ENCODE measurements at places on chromosomes 1 and 21.

DNA sequence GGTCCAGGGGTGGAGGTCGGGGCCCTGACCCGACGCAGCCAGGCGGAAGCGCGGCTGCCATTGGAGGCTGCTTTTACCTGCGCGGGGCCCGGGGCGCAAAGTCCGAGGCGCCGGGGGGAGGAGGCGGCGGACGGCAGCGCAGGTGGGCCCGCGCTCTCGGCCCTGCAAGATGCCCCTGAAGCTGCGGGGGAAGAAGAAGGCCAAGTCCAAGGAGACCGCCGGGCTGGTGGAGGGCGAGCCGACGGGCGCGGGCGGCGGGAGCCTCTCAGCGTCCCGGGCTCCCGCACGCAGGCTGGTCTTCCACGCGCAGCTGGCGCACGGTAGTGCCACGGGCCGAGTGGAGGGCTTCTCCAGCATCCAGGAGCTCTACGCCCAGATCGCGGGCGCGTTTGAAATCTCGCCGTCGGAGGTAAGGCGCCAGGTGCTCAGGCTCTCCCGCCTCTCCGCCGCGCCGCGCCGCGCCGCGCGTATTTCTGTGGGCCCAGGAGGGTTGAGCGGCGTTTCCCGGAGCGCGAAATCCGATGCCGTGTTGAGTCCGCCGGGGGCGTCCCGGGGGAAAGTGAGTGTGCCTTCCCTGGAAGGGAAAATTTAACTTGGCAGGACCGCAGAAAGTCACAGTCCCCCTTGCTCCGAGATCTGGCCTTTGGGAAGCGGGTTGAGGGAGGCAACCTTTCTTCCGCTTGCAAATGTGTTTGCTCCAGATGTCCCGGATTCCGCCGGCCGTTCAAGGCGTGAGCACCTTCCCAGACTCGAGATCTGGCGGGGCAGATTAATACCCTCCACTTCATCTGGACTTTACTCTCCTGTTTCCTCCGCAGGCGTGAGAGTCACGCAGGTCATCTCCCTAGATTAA lies at the start of gene GIPC2:
Gene GIPC2, plus strand, starts transcription at position 41 of the 853 bp plus-strand sequence. Its CDS starts 129 bp downstream, at position 170.
- no peak for DNase-seq

- DNase-seq, result no peak
These were observed 48.6 kb upstream of the GPR52 start for GRCh38 chr1:174399211-174399610.

- no peak for DNase-seq
These were observed 85.6 kb upstream of the CLDN14 start for GRCh38 chr21:36565540-36565939.

DNA sequence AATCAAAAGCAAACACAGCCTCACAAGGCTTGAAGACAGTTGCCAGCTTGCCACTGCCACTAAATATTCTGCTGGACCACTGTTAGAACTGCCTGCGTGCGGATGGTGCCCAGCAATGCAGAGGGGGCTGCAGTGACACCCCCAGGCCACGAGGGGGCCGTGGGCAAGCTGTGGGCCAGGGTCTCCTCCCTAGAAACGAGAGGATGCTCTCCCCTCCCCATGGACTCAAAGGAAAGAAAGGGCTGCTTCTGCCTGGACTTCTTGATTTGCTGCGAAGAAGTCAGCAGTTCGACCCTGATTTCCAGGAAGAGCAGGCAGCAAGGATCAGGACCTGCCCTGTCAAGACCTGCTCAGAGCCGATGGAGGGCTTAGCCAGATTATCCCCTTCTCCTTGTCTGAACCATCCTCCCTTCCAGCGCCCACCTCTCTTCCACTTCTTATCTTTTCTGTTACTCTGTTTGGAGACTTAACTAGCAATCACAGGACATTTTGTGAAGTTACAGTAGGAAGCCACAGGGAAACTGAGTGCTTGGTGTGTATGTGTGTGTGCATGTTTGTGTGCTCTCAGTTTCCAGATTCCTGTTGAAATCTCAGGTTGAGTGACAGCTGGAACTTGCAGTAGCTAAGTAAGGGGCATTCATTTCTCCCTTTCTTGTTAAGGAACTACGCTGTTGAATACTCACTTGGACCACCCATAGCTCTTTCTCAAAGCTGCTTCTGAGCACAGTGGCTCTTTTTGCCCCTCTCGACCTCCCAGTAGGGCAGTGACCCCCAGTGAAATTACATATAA lies 2.7 kb downstream of the MAN1C1 start:
- DNase-seq, result peak; percentile 25

- DNase-seq, result no peak
These were observed 23.4 kb downstream of the COA7 start for GRCh38 chr1:52674497-52675384.

DNA sequence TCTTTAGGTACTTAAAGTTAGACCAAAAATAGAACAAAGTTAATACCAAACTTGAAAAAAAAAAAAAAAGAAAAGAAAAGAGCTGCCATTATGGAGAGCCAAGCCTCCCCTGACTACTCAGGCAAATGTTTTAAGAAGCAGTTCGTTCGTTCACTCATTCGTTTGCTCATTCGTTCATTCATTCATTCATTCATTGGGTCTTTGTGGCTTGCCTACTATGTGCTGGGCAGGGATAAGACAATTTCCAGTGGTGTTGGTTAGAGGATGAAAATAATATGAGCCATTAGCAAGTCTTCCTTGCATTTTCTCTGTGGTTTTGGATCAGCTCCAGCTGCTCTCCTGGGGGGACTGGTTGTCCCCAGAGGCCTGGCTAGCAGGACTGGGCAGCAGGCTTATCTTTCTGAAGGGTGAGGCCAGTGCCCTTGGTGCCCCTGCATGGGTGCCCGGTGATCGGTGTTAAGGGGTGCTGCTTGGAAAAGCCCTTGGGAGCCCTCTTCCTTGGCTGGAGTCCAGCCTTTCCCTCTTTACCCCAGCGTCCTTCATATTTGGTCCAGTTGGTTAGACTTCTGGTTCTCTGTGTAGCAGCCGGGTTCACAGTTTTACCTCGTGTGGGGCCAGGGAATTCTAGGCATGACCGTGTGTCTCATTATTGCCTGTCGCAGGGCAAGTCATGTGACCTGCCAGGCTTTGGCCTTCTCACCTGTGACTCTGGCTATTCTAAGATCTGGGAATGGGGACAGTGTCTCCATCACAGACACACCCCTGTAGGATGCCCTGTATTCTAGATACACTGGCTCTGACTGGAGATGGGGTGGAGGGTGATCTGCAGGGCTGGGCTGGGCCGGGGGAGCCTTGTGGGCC lies 32.8 kb downstream of the LHX4 start:
- DNase-seq, result no peak

- DNase-seq, result no peak
These were observed 93.9 kb downstream of the ATP5PO start for GRCh38 chr21:33821503-33822322.

GRCh38 chr1:26006710-26007109 lies 8.8 kb upstream of the PAFAH2 start:
- DNase-seq, result no peak

DNA sequence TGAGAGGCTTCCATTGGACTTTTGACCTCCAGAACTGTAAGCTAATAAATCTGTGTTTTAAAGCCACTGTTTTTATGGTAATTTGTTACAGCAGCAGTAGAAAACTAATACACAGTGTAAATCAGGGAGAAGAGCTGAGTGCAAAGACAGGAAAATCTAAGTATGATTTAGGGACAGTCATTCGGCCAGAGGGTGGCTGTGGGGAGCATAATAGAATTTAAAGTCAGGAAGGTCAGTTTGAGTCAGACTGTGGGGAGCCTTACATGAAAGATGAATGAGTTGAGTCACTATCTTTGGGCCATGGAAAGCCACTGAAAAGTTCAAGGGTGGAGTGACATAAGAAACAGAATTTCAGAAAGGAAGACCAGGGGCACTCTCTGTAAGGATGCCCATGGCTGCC lies 52.4 kb upstream of the SSX2IP start:
- no peak for DNase-seq

DNA sequence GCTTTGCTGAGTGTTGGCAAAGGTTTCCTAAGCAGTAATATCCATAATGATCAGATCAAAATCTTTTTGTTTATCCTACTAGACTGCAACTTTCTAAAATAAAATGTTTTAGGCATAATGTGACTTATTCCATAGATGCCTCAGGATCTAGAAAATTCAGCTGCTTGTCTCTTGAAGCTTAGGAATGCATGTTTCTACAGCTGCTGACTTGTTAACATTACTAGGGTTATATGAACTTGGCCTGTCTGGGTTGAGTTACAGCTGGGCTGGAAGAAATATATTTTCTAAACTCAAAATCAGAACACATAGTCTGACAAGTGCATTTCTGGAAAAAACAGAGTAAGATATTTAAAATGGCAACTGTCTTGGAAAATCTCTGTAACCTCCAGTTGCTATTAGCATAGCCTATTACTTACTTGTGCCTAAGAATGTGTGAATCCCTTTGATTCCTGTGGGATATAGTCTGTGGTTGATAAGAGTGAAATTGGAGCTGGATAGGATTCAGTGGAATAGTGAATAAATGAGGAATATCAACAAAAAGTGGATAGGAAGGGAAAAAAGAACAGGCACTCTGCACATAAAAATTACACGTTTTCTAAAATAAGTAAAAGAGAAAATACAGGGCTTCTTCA lies 61.2 kb downstream of the RGS4 start:
- no peak for DNase-seq

- DNase-seq, result no peak
These were observed 27.8 kb upstream of the STUM start for GRCh38 chr1:226520640-226521355.

DNA sequence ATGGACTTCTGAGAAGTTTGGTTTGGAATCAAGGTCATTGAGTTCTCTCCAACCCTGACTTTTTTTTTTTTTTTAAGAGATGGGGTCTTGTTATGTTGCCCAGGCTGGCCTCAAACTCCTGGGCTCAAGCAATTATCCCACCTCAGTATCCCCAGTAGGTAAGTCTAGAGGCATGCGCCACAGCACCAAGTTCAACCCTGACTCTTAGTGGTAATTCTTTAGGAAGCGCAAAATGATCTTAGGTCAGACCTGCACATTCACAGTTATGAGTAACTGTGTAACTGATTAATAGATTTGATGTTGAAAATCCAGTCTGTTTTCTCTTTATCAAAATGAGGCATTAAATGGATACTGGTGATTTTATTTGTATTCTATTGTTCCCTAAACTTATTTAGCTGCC lies 95.9 kb downstream of the GREM2 start:
- no peak for DNase-seq

DNA sequence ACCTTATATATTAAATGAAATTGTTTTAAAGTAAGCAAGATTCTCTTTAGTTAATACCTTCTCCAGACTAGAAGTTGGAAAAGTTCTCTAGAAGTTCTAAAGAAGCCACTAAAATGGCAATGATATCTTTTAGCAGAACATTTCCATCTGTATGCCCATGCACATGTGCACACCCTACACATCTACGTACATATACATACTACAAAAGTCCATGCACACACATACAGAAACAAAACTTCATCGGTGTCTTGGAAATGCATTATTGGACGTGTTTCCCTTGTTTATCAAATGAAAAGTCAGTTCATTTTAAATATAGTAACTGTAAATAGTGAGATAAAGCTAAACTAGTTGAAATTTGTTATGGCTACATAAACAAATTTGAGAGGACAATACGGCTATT lies 114.4 kb downstream of the KCNT2 start:
- no peak for DNase-seq

GRCh38 chr1:153833171-153833570 lies 58.0 kb downstream of the SLC27A3 start:
- no peak for DNase-seq

- no peak for DNase-seq
These were observed 1136.4 kb downstream of the MRPL39 start for GRCh38 chr21:24470852-24471251.

GRCh38 chr1:37453647-37454046 lies 20.7 kb upstream of the ZC3H12A start:
- no peak for DNase-seq

GRCh38 chr1:83931658-83932253 lies 67.2 kb downstream of the TTLL7 start:
- no peak for DNase-seq

GRCh38 chr1:106523497-106523896 lies 533.0 kb upstream of the PRMT6 start:
- no peak for DNase-seq

- DNase-seq, result no peak
These were observed 6.1 kb downstream of the ERRFI1 start for GRCh38 chr1:8020032-8020431.

- DNase-seq, result no peak
These were observed 183.6 kb downstream of the APP start for GRCh38 chr21:25986928-25987327.

DNA sequence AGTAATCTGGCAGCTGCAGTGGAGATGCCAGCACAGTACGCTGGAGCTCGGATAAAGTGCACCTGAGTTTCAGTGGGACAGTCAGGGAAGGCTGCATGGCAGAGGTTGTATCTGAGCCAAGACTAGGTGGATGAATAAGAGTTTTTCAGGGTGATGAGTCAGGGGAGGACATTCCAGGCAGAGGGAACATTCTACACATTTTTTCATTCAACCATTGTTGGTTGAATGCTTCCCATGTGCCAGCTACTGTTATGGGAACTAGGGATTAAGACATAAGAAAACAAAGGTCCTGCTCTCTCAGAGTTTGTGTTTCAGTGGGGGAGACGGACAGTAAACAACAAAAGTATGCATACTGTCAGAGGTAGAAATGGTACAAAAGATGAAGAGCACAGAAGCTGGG lies 5.2 kb downstream of the LEPR start:
- DNase-seq, result no peak

GRCh38 chr1:53567851-53568250 lies 108.7 kb downstream of the DMRTB1 start:
- no peak for DNase-seq

- DNase-seq, result no peak
These were observed 19.4 kb downstream of the RPS6KC1 start for GRCh38 chr1:213070406-213070805.

- no peak for DNase-seq
These were observed 36.2 kb downstream of the CELF3 start for GRCh38 chr1:151680391-151680790.

DNA sequence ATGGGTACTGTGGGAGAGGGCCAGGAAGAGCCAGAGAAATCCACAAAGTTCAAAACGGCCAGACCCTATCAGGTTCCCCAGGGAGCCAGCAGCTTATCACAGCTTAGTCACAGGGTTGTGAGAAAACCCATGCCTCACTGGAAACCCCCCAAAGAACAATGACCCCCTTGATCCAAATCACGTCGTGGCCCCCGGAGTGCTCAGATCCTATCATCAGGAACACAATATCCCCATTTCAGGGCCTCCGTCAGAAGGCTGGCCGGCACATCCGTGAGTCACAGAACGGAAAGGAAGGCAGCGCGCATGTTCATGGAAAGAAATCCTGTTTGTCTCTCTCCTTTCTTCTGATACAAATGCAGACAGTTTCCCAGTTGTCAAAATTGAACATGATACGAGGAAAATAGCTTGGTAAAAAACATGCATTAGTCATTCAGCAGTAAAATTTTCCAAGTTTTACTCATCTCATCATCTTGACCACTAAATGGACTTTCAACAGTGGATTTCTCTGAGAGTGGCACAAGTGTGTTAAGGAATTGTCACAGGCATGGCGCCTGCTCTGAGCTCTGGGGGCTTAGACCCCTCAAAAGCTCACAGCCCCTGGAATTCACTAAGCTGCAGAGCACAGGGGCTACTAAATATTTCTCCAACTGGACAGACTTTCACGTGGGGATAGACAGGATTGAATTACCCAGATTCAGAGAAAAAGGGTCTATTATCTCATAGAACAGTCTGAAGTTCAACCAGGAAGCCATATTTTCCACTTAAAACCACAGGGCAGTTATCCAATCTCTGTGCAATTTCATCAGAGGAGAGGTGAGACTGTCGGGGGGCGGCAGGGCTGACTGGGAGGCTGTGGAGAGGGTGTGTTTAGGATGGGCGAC lies 124.8 kb downstream of the RIPK4 start:
- DNase-seq, result no peak

GRCh38 chr21:35294231-35294898 lies 245.3 kb upstream of the RUNX1 start:
- DNase-seq, result no peak

Data from activated naive CD4-positive, alpha-beta T cell (primary cell).